ENCODE measurements at places on chromosomes 1 and 21. TPM values are rescaled to one million over a fixed set of nuclear protein-coding genes. Genes with fewer than 3 reads are reported as not detected.
A peak's percentile ranks its signal among the peaks of the same experiment; 100 is the strongest.

- H3K36me3 ChIP-seq: no peaks in the 10 kb centered on the region
- no peak overlapping the region for H3K27ac ChIP-seq
- no peak for DNase-seq
- no peak overlapping the region for H3K4me3 ChIP-seq
- H3K27me3 ChIP-seq: no peaks in the 10 kb centered on the region
Measured at GRCh38 chr1:79791488-79792218, 785.1 kb upstream of the ADGRL4 start.

GRCh38 chr1:92538413-92539061, 51.8 kb upstream of the GFI1 start:
- no peaks in the 10 kb centered on the region for H3K4me1 ChIP-seq
- H3K27ac ChIP-seq: no peak overlapping the region
- H3K27me3 ChIP-seq: no peaks in the 10 kb centered on the region
- no peaks in the 10 kb centered on the region for H3K36me3 ChIP-seq
- no peak for DNase-seq

Gene AK4
- total RNA-seq: 0.21 TPM

Gene TMEM51
- 19.2 TPM for total RNA-seq

Gene C1orf141
- not detected for total RNA-seq

Gene CCDC24
- 1.7 TPM for total RNA-seq

DNA sequence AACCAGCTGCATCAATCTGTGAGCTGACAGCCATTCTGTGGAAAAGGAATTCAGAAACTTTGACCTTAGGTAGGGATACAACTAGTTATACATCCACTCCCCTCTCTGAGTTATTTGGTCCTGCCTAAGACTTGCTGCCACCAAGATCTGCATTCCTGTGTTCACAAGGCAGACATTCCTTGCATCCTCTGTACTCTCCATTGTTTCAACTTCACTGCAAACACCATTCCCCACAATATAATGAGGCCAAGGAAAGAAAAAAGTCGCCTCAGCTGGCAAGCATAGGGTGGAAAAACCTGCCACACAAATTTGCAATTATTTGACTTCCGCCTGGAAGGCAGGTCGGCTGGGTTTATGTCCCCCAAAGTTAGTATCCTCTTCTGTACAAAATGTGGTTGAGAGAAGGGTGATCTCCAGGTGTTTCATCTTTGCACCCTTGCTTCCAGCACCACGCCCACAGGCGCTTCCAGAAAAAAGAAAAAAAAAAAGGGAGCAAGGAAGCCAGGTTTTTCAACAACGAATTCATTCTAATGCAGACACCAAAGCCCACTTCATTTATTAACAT, 676 bp upstream of the CTTNBP2NL start:
- peak; percentile 48 for DNase-seq
- H3K27me3 ChIP-seq: no peaks in the 10 kb centered on the region
- peak overlapping the region; percentile 82 for H3K4me3 ChIP-seq
- H3K27ac ChIP-seq: peak overlapping the region; percentile 99
- H3K36me3 ChIP-seq: peaks cover 3% of the 10 kb centered on the region
- peaks cover 60% of the 10 kb centered on the region for H3K4me1 ChIP-seq

DNA sequence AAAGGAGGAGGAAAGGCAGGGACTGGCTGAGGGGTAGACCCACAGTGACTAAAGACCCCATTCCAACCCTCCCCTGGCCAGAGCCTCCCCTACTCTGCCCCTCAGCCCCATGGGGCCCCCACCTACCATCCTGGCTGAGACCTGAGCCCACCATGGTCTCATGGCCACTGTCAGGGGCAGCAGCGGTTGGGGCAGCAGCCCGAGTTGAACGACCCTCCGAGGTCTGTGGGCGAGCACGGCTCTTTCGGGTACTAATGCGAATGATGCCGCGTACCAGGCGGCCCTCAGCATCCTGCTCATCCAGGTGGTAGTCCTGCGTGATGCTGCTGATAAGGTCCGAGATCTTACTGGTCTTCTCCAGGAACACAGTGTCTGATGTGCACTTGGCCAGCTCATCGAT, 9.1 kb downstream of the KDF1 start:
- DNase-seq: no peak
- peaks cover 3% of the 10 kb centered on the region for H3K27me3 ChIP-seq
- H3K4me3 ChIP-seq: no peak overlapping the region
- peaks cover 16% of the 10 kb centered on the region for H3K36me3 ChIP-seq

DNA sequence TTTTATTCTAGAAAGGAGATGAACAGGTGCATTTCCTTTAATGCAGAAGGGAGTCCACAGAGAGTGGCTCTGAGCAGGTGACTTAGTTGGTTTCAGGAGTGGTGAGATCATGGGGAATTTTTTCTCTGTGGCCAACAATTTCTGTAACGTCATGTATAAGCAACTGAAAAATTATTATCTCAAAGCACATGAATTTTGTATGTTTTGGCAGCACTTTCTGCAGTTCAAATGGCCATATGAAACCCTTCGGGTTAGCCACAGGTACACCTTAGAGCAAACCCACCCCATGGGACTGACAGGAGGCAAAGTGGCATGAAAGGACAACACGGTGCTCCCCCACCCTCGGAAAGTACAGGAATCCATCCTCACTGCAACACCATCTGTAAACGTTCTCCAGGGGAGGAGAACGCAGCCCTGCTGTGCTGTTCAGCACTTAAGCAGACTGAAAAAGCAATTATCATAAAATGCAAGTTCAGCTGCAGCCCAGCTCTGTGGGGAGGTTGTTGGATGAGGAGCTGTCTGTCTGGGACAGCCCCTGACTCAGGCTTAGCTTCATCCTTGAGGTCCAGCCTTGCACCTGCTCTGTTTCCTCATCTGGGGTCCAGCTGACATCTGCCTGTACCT, 55.8 kb upstream of the CLDN14 start:
- no peaks in the 10 kb centered on the region for H3K36me3 ChIP-seq
- H3K4me3 ChIP-seq: no peak overlapping the region
- no peak overlapping the region for H3K27ac ChIP-seq
- no peak for DNase-seq
- no peaks in the 10 kb centered on the region for H3K4me1 ChIP-seq

DNA sequence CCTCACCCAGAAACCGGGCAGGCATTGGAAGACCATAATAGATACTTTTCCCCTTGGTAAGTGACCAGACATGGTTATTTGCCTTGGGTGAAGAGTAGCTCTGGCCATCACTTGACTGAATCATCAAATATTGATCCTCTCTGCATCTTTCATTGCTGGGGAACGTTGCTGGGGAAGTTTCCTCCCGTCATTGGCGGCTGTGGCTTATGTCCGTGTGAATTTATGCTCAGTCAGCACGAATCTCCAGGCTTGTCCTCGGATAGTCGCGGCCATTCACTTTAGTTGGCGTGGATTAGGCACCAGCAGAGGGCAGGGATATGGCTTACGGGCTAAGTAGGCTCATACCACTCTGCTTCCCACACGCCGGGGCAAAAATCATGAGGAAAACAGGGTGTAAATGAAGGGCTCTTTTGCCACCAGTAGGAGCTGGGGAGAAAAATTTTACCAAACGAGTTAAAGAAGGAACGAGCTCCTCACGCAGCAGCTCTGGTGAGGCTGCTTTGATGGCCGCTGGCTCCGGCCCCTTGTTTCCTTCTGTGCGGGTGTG, 473.4 kb downstream of the CAMTA1 start:
- H3K27me3 ChIP-seq: no peaks in the 10 kb centered on the region
- no peak for DNase-seq
- no peak overlapping the region for H3K27ac ChIP-seq
- H3K4me3 ChIP-seq: no peak overlapping the region
- 0 out of 2 replicates have a peak, but pooled peaks cover 3% of the 10 kb centered on the region for H3K4me1 ChIP-seq

- no peak overlapping the region for H3K27ac ChIP-seq
- peaks cover 64% of the 10 kb centered on the region for H3K36me3 ChIP-seq
- no peaks in the 10 kb centered on the region for H3K4me1 ChIP-seq
- H3K4me3 ChIP-seq: no peak overlapping the region
Measured at GRCh38 chr1:90007979-90008404, 13.1 kb downstream of the ZNF326 start.

Gene OXCT2
- 0.44 TPM for total RNA-seq

- DNase-seq: no peak
- H3K27me3 ChIP-seq: no peaks in the 10 kb centered on the region
- no peak overlapping the region for H3K4me3 ChIP-seq
- no peaks in the 10 kb centered on the region for H3K36me3 ChIP-seq
- H3K27ac ChIP-seq: no peak overlapping the region
- H3K4me1 ChIP-seq: no peaks in the 10 kb centered on the region
Measured at GRCh38 chr1:31497601-31498000, 78.7 kb upstream of the TINAGL1 start.

DNA sequence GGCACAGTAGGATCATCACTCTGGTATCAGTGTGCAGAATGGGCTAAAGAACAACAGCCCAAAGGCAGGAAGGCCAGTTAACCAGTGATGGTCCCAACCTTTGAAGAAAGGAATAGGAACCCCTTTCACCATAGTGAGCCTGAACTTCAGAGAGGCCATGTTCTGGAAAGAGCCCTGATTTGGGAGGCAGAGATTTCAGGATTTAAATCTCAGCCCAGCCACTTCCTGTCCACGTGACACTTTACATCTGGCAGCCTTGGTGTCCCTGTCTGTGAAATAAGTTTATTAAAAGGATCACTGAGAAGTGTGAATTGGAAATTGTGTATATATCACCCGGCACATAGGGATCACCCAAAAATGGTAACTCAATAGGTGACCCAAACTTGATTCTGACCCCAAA, 13.0 kb downstream of the MATN1 start:
- DNase-seq: no peak
- H3K27me3 ChIP-seq: peaks cover 11% of the 10 kb centered on the region
- H3K36me3 ChIP-seq: no peaks in the 10 kb centered on the region
- no peak overlapping the region for H3K27ac ChIP-seq

Data from SJSA1 (cell line).